ENCODE measurements at places on chromosomes 1 and 21. TPM values are rescaled to one million over a fixed set of nuclear protein-coding genes. Genes with fewer than 3 reads are reported as not detected.
A peak's percentile ranks its signal among the peaks of the same experiment; 100 is the strongest.

Gene GUCA2A
- total RNA-seq = not detected

Gene ERRFI1
- 65.8 TPM for total RNA-seq

Gene ESPN
- 0.66 TPM for total RNA-seq

Gene SLC41A1
- total RNA-seq = 28.2 TPM

DNA sequence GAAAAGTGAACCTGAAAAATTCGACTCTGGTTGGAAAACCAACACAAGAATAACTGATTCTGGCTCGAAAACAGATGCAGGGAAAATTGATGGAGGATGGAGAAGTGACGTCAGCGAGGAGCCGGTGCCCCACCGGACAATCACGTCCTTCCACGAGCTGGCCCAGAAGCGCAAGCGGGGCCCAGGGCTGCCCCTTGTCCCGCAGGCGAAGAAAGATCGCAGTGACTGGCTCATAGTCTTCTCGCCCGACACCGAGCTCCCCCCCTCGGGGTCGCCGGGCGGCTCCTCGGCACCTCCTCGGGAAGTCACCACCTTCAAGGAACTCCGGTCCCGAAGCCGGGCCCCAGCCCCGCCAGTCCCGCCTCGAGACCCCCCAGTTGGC is 1.9 kb downstream of the RUSC1 start:
- DNase-seq = peak; percentile 62
- H3K27me3 ChIP-seq = no peaks in the 10 kb centered on the region
- H3K36me3 ChIP-seq = peaks cover 52% of the 10 kb centered on the region

- no peak overlapping the region for H3K27ac ChIP-seq
- H3K4me1 ChIP-seq = no peaks in the 10 kb centered on the region
- no peaks in the 10 kb centered on the region for H3K27me3 ChIP-seq
- H3K4me3 ChIP-seq = no peak overlapping the region
- no peak for DNase-seq
- no peaks in the 10 kb centered on the region for H3K36me3 ChIP-seq
Observed at GRCh38 chr1:93007941-93008577, 46.8 kb upstream of the DIPK1A start.

DNA sequence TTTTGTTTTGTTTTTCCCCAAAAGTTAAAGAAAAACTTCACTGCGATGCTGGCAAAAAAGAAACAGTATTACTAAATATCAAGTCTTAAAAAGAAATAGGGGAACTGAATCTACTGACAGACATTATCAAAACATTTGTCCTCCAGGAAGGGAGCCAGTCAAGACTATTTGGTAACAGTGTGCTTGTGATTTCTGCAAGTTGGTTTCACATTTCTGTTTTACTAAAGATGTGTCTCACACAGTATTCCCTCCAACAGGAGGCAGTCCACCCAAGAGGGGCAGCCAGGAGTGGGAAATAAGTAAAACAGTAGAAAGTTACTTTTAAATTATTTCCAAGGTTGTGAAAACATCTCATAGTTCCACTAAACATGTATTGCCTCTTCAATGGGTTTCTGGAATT is 74.4 kb upstream of the SDC3 start:
- no peak for DNase-seq
- peaks cover 13% of the 10 kb centered on the region for H3K36me3 ChIP-seq
- no peak overlapping the region for H3K4me3 ChIP-seq
- H3K4me1 ChIP-seq = peaks cover 4% of the 10 kb centered on the region
